Panc1 (cell line): ENCODE measurements at places on chromosomes 12 and 14.

- no peak for DNase-seq
These were observed 12.3 kb downstream of the IL31 start for GRCh38 chr12:122161682-122162081.

DNA sequence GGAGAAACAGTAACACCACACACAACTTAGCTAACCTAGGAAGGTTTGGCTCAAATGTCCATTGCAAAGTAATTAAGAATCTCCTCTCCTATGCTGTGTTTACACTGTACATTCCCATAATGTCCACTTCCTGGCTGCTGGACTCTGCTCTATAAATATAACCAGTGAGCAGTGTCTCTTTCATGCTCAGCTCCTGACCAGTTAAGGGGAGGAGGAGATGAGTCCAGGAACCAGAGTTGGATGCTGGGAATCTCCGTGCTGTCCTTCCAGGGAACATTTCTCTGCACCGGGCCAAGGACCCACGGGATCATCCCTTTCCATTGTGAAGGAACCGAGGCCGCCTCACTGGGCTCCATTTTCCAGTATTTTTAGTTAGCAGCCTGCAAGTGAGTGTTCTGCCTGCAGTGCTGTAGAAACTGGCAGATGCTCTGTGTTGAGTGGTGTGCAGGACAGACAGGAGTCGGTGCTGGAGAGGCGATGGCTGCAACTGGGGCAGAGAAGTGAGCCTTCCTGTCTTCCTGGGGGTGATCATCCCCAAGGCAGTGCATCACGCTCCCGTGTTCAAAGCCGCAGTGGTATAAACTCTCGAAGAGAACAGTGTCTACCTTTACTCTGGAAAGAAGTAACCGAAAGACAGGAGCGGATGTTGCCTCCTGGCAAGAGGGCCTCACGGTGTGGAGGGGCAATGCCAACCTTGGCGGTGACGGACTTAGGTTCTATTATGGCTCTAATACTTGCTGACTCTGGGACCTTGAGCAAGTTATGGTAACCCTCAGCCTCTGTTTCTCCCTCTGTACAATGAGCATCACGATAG is 195.5 kb downstream of the CACNA1C start:
- DNase-seq, result no peak

DNA sequence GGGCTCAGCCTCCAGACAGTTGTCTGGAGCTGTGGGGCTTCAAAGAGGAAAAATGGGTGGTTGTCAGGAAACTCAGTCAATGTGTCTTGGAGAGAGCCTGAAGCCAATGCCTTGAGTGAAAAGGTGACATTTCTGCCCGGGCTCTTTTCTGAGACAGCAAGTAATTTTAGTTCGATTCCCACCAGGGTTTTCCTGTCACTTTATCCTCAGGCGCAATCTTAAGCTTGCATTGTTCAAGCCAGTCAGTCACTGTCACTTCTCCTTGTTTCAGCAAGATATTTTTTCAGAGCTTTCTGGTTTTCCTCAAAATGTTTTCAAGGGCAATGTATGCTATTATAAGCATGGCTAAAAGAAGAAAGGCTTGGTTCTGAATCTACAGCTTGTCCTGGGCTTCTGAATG is 404.7 kb upstream of the SEL1L start:
- DNase-seq, result no peak

GRCh38 chr14:56122301-56122700 is 4.1 kb downstream of the PELI2 start:
- DNase-seq, result no peak

DNA sequence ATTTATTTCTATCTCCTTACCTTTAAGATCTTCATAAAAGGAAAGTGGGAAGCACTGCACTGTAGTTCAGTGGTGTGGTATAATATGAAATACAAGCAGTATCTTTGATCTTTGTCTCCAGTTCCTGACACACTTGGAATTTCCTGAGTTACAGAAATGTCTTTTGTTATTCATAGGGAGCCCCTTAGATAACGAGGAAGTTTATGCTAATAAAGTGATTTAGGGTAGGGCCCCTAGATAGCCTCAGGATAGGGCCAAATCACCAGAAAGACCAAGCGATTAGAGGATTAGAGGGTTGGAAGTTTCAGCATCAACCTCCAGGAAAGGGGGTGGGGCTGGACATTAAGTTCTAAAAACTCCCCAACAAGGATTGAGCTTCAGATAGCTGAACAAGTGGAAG is 29.9 kb upstream of the DDHD1 start:
- DNase-seq, result no peak

DNA sequence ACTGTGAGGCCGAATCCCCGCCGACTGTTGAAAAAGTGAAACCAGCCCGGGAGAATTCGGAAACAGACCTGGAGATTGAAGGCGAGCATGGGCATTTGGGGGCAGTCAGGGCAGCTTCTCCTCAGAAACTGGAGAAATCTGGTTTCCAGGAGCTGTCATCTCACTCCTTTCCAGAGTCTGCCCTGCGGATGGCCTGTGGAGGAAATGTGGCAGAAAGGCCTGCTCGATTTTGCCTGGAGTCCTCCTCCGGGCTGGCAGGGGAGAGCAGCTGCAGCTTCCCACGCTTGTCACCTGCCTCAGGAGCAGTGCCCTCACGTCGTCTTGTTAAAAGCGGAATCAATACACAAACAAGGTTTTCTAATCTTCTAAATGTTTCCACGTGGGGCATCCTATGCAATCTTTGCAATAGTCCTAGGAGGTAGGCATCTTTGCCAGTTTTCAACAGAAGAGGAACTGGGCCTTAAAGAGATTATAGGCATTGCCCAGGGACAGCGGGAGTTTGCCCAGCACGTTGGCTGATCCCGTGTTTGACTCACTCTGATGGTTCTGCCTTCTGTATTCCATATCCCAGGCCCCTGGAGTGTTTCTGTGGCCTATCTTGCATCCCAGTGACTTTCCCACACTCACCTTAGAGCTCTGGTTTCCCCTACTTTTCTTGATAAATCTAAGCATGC is 2.3 kb downstream of the LRRC74A start:
- DNase-seq, result no peak

- DNase-seq, result no peak
These were observed 24.4 kb downstream of the TUNAR start for GRCh38 chr14:95901054-95901453.

GRCh38 chr14:100076606-100077005 is 11.4 kb downstream of the EVL start:
- no peak for DNase-seq

DNA sequence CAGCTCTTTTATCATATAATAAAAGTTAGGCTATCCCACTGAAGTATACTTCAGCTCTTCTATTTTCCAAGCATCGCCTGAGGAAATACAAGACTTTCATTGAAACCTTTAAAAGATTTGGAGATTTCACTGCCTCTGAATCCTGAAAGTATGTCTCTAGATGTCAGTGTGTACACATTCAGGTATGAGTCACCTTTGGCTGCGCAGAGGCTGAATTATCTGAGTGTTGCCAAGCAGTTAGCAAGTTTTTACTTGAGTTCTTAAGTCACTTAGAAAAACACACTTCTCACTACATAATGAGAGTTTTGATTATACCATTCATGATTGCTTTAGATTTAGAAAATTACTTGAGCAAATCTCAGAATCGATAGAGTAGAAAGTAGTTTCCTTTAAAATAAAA is 210.3 kb downstream of the TMTC2 start:
- no peak for DNase-seq

DNA sequence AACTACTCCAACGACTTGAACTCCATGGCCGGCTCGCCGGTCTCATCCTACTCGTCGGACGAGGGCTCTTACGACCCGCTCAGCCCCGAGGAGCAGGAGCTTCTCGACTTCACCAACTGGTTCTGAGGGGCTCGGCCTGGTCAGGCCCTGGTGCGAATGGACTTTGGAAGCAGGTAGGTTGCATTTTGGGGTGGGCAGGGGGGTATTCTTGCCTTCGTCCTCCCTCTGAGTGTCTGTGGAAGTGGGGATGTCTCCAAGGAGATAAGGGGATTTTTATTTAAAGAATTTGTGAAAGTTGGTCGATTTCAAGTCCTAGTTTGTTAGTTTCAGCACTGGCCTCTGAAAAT is 1.3 kb downstream of the ASCL1 start:
- no peak for DNase-seq

- no peak for DNase-seq
These were observed 15.5 kb downstream of the RIC8B start for GRCh38 chr12:106790020-106790419.

DNA sequence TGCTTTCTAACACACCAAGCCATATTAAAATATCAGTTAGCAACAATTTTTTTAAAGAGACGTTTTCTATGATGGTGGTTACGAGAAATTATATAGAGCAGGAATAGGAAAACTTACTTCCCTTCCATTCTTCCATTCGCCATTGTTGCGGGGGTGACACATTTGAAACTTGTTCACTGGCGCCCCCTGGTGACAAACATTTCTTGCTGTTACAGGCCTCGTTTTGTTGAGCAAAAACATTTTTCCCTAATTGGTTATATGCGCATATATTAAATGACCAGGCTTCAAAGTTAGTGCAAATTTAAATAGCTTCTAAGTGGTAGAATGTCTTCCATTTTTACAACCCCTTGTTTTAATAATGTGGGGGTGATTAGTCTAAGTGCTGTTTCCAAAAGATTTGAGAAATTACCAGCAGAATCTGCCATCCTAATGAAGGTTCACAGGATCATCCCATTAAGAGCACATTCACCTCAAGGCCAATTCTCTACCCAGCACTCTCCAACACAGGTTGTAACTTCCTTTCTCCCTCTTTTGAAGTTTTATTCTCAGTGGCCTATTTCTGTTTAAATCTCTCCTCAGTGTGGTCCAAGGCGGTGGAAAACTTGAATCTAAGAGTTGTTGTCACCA is 1124.7 kb downstream of the FLRT2 start:
- DNase-seq, result peak; percentile 4

GRCh38 chr12:86376052-86376451 is 119.9 kb upstream of the MGAT4C start:
- no peak for DNase-seq

- DNase-seq, result no peak
These were observed 9.2 kb downstream of the FOXN3 start for GRCh38 chr14:89407856-89408255.

DNA sequence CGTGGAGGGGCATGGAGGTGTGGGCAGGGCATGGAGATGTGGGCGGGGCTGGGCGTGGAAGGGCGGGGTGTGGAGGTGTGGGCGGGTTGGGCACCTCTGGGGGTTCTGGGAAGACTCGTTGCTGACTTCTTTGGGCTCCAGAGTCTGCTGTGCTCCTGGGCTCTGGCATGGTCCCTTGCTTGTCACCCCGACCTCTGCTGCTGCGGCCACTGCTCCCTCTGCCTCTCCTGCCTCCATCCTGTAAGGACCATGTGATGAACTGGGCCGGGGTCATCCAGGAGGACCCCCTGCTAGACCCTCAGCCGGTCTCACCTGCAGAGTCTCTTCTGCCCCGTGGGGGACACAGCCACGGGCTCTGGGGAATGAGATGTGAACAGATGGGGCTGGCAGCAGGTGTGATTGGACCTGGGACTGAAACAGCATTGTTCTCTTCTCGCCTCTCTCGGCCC is 15.3 kb downstream of the NOC4L start:
- no peak for DNase-seq

GRCh38 chr14:61213191-61213621 is 67.9 kb downstream of the TMEM30B start:
- DNase-seq, result no peak

GRCh38 chr12:51246254-51246853 is 7.7 kb downstream of the DAZAP2 start:
- no peak for DNase-seq

DNA sequence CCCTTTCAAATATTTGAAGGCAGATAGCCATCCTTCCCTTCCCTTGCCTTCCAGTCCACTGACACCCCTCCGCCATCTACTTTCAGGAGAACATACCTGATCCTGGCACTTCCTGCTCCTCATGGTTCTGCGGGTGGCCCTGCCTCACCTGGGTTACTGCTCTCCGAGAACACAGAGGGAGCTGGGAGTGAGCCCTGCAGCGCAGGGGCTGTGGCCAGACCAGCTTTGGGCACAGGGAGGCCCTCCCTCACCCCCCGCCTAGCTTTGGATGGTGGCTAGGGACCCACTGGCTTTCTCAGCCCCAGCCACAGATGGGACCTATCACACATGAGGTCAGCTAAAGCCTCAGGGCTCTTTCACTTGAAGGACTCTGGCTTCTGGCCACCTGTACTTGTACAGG is 12.4 kb downstream of the IQSEC3 start:
- DNase-seq, result no peak

GRCh38 chr14:59484639-59485175 is 390 bp downstream of the JKAMP start:
- peak; percentile 2 for DNase-seq

GRCh38 chr12:42760550-42760949 is 171.0 kb upstream of the PRICKLE1 start:
- DNase-seq, result no peak

DNA sequence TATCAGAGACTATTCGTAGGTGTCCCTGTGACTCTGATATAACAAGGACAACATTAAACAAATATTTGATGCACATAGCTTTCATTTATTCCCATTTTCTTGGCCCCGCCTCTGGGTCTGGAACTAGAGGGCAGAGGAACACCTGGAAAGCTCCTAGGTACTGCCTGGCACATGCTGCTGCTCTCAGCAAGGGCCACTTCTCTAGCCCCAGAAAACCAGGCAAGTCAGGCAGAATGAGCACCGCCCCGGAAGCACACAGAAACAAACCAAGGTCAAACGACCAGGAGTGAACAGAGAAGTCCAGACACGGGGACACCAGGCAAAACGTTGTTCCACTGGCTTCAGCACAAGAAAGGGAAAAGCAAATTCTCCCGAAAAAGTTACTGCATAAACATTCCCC is 76.1 kb downstream of the TTC7B start:
- DNase-seq, result no peak
